Astrocyte of the hippocampus (primary cell): ENCODE measurements at places on chromosomes 16 and 17.
A peak's percentile ranks its signal among the peaks of the same experiment; 100 is the strongest.

DNA sequence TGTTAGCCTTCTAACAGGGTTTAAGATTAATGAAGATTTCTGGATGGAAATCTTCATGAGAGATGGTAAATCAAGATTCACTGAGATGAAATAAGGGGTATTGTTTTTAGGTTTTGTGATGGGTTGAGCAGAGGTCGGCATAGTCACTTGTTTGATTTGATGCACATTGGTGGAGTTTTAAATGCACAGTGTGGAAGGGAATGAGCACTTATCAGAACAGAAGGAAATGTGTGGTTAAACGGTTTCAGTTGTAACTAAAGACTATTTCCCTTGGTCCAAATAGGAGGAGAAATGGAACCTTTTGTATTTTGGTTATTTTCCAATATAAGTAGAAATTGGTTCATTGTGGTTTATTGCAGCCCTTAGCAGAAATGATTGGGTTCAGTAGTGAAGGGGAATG, 34.1 kb downstream of the CBFB start:
- no peak for DNase-seq

DNA sequence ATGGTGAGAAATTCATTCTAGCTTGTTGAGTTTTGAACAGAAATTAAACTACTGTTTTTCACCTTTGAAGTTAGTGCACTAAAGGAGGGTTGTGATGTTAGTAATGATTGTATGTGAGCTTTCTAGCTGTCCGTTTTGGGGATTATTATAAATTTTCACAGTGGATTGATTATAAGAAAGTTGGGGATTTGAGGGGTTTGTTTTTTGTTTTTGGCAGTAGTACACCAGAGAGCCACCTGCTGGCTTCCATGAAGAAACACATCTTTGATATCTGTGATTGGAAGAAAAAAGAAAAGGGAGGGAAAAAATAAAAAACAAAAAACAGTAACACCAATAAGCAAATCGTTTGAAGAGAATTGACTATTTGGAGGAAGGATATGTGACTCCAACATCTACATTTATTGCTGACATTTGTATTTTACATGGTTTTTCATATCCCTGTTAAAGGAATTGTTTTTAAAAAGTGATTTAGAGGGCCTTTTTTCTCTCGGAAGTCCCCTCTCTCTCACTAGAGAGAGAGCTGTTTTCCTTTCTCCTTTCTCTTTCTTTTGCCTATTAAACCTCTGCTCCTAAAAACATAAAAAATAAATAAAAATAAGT, 1469.5 kb upstream of the GOT2 start:
- DNase-seq = peak; percentile 49

- no peak for DNase-seq
Measured at GRCh38 chr17:15440347-15440746, 27.1 kb downstream of the CDRT4 start.

- peak; percentile 76 for DNase-seq
Measured at GRCh38 chr17:1031711-1032110, 34.8 kb downstream of the TIMM22 start.

DNA sequence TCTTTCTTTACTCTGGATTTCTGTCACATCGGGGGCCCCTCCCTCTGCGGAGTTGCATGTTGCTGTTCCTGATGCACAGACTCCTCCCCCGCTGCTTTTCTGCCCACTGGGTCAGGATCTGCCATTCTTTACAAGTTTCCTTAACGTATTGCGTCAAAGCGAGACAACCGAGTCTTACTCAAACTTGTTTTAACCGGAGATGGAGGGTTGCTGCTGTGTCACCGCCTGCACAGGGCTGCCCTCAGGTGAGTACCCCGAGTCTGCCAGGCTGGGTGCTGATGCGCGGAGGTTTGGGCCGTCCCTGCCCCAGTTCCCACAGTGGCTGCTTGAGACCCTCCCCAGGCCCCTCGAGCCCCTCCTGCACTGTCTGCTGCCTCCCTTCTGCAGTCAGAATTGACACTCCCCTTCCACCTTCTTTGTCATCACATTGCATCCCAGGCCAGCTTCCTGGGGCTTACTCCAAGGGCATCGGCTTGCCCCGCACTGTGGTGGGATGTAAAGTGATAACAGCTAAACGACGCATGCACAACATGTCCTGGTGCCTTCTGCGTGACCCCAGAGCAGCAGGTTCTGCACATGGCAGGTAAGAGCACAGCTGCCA, 19.3 kb downstream of the CARHSP1 start:
- DNase-seq = peak; percentile 5

DNA sequence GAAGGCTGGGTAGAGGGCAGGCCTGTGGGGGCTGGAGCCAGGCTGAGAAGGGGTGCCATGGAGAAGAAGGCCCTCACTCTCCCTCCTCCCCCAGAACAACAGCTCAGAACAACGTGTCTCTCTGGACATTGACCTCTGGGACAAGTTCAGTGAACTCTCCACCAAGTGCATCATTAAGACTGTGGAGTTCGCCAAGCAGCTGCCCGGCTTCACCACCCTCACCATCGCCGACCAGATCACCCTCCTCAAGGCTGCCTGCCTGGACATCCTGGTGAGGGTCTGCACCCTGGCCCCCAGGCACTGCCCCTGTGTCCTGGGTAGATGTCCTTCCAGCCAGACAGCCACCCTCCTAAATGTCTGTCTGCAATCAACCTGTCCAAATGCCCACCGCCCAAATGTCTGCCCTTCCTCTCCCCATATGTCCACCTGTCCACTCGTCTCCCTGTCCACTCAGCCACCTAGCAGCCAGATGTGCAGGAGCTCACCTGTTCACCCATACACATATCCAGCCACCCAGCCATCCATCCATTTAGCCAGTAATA, 12.2 kb downstream of the GJD3 start:
- DNase-seq = no peak

DNA sequence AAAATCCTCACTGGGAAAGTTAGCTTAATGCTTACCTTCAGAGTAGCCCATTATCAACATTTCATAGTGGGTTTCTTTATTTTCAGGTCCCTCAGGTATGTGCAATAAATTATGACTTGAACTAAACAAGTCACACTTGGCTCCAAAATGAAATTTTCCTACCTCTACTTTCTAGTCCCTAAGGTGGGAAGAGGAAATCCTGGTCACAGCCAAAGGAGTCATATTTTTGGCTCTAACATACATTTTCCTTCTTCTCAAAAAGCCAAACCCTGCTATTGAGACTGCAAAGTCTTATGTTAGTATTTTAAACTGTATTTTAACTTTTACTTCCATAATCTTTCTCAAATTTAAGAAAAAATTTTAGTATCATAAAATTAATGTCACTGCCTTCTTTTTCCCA, 128.9 kb downstream of the BRIP1 start:
- no peak for DNase-seq

- DNase-seq = no peak
Measured at GRCh38 chr16:51002881-51003490, 148.1 kb downstream of the SALL1 start.

GRCh38 chr17:64765191-64765889, 103.2 kb upstream of the SMURF2 start:
- DNase-seq = no peak

DNA sequence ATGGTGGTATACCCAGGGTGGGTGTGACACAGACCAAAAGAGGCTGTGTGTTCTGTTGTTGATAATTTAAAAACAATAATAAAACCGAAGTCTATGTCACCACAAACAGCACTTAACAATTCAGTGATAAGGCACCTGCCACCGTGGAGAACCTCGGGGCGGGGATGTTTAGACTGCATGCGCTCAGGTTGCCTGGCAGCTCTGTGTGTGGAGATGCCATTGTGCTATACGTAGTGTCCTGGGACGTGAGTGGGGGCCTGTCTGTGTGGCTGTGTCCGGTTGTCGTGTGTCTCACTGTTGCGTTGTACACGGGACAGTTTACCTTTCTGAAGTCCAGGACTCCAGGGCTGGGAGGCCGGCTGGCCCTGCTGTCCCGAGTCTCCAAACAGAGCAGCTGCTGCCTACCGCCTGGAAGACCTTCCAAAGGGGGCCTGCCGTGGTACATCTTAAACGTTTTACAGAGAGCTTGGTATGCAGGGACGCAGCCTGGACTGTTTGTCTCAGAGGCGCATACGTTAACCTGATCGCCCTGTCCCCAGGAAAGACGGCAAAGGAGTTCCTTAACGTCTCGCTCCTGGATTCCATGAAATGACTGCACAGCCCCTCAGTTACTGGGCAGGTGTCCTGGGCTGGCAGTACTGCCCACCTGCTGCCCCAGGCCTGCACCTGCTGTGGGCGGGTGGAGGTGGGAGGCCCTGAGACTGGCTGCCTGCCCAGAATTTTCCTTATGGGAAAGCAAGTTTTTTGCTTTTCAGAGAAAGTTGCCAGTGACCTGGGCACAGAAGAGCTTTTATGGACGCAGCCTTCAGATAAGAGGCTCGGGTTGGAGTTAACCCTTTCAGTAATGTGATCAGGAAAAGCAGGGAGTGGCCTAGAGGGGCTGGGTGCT, 19.0 kb downstream of the SPIRE2 start:
- DNase-seq = no peak

- DNase-seq = no peak
Measured at GRCh38 chr16:20409398-20410120, at the start of gene ACSM5. TSS of gene ACSM5 (plus strand) at chr16:20409534. CDS start at chr16:20411485, 1,951 bp downstream.

DNA sequence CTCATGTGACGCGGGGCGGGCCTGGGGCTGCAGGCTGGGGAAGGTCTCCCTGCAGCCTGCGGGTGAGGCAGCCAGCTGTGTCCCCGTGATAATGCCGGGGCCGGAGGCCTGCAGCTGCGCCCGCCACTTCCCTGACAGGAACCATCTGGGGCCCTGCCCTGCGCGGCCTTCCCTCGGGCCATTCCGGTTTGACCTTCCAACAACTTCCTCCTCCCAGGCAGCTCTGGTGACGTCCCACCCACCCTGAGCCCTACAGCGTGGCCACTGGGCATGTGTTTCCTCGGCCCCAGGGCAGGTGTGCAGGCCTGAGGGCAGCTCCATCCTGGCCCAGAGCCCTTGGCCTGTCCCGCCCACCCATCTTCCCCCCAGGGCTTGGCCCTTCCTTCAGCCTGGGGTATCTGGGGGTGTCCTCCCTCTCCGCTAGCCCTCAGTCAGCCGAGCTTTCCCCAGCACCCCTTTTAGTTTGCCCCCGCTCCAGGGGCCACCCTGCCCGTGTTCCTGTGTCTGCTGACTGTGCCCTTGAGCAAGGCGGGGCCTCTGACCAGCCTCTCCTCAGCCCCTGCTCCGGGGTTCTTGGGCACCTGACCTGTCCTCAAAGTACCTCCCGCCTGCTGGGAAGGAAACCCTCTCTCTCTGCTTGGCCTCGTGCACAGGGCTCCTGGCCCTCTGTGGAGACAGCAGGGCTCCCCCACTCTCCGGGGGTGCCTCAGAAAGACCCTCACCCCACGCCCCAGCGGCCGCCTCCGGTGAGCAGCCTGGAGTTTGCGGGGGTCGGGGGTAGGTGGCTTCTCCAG, at the start of gene CBFA2T3:
Gene CBFA2T3, minus strand, starts transcription at position 190 of the 794 bp plus-strand sequence. CDS start 400 bp downstream, outside the sequence.
- DNase-seq = no peak

DNA sequence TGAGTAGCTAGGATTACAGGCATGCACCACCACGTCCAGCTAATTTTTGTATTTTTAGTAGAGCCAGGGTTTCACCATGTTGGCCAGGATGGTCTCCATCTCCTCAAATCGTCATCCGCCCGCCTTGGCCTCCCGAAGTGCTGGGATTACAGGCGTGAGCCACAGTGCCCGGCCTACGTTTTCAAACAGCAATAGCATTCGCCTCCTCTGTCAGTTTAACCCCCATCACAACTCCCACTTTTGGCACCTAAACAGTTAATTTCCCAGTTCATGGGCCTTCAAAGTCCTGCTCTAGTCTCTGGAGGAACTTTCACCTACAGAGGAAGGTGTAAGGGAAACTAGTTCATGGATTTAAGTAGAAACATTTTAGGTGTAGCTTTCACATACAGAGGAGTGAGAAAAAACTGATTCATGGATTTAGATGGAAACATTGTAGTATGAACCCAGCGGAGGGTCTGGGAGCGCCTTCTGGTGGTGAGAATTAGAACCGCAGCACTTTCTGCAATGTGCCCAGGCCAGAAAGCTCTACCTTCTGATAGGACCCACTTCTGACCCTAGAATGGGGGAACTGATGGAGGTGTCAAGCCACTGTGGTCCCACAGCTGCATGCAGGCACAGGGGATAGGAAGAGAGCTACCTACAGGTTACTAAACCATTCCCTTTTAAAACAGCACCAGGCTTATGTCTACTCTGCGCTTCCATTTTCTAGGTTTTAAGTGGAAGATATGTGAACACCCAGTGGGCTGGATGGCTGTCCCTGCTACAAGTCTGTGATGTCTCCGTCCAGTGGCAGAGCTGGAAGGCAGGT, 12.0 kb upstream of the MEOX1 start:
- DNase-seq = peak; percentile 83

DNA sequence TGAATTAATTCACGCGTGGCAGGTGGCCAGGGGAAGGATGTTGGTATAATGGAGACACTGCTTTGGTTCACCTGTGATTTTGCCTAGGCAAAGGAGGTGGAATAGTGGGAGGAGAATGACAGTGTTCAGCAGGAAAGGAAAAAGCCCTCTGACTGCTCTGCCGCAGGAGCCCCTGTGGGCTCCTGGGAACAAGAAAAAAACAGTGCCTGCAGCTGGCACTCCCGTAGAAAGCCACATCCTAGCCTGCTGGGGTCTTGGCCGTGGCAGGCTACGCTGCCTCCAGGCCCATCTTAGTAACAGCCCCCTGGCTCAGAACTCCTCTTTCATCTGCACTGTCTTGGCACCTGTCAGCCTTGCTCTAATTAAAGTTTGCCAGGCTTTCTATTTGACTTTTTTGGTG, 20.6 kb downstream of the ADORA2B start:
- DNase-seq = peak; percentile 21

DNA sequence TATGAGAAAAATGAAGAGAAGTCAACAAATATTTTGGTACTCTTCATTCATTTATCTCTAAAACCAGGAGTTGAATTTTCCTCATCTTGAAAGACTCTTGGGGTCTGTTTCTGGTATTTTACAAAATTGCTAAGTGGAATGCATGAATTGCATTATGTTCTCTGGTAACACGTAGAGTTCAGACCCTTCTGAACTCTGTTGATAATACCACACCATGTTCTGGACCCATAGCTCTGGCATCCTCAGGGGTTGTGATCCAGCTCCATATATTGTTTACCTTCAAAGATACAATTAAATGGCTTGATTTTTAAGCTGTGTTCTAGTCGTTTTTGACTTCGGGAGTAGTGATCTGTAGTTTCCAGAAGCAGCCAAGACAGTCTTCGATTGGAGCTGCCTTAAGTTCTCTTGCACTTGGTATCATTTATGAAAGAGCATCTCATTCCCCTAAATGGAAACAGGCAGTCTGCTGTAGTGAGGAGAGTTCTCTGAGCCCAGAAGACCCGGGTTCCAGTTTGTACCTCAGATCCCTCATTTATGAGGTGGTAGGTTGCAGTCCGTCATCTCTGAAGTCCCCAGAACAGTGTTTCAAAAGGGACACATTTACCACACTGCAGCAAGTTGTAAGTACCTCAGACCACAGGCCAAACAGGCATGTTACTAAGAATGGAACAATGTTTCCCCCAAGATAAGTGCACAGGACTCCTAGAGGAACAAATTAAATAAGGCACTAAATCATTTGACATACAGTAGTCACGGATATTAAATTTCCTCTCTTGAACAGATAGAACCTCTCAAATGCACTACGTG, 9.6 kb downstream of the PSMD7 start:
- DNase-seq = no peak

GRCh38 chr16:84922351-84923120, 88.8 kb downstream of the ZDHHC7 start:
- peak; percentile 31 for DNase-seq

- peak; percentile 79 for DNase-seq
Measured at GRCh38 chr17:7858522-7858810, 663 bp downstream of the CYB5D1 start.

GRCh38 chr17:33334703-33335102, 41.6 kb upstream of the ASIC2 start:
- no peak for DNase-seq

GRCh38 chr16:16004314-16004749, 54.9 kb downstream of the ABCC1 start:
- DNase-seq = peak; percentile 86

- DNase-seq = no peak
Measured at GRCh38 chr16:89884041-89884421, 10.6 kb downstream of the TCF25 start.
